ENCODE measurements at places on chromosomes 7 and 10.

DNA sequence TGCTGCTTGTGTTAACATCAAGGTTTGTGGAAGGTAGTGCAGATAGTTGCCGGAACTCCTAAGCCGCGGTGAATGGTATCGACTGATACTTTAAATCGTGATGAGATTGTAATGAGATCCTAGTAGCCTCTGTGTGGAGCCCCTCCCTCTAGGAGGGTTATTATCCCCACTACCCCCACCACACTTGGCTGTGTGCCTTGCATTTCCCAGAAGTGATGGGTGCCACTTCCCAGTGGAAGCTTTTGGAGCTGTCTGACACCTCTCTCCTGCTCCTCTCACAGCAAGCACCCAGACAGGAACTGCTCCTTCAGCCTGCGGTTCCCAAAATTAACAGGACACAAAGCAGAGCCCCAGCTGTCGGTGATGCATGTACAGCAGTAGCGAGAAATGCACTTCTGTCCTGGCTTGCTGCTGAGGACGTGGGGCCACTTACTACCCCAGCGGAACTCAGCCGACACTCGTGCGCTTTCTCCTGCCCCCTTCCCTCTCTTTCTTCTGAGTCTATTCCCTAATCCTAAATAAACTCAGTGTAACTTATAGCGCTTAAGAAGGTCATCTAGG, 52.5 kb downstream of the PRKAG2 start:
- DNase-seq: no peak

DNA sequence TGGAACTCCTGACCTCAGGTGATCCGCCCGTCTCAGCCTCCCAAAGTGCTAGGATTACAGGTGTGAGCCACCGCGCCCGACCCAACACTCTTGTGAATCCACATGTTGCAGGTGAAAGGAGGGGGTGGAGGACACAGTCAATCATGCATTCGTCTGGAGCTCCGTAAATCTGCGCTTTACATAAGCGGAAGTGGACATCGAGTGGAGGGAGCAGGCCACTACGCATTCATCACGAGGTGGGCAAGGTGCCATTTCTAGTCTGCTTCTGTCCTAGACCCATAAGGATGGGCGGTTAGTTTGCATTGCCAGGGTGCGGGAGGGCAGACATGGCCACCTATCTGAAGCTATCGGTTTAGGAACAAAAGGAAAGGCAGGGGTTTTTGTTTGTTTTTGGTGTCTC, 225.2 kb upstream of the TCERG1L start:
- no peak for DNase-seq

GRCh38 chr7:1156782-1157535, 3.0 kb downstream of the ZFAND2A start:
- no peak for DNase-seq

DNA sequence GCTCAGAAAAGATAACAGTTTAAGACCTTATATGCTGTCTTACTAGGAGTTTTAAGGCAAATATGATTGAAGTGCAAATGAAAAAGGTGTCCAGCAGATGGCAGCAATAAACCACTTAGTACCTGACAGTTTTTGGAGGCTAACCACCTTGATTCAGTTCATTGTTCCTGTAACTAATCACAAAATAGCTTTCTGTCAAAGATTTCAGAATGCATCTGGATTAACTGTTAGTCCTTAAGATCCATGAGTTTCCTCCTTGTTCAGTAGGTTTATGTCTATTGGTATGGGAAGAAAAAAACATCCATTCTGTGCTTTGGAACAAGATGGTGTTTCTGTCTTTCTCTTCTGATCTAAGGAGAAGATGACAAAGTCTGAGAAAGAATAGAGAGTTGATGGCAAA, 46.6 kb downstream of the CCSER2 start:
- DNase-seq: peak; percentile 59

- no peak for DNase-seq
Observed at GRCh38 chr7:85065888-85066485, 120.9 kb downstream of the SEMA3D start.

- no peak for DNase-seq
Observed at GRCh38 chr7:1140476-1141104, 19.4 kb downstream of the ZFAND2A start.

DNA sequence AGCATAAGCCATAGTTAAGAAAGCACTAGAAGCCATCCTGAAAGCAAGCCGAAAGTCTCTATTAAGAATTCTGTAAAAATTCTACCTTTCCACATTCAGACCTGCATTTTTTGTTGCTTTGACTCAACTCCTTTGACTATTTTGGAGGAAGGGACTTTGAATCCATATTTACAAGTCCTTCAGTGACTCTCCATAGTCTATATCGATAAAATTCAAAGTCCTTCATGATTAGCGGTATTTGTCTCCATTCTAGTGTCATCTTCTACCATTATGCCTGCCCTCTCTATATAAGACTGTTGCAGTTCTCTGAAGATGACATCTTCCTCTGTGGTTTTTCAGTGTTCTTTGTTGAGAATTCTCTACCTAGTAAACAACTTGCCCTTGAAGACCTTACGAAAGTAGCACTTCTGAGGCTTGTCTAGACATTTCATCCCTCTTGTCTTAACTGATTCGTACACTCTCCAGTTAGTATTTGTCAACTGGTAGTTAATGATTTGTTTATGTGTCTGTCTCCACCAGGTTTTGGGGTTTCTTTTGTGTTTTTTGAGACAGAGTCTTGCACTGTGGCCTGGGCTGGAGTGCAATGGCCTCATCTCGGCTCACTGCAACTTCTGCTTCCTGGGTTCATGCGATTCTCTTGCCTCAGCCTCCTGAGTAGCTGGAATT, 1.7 kb downstream of the CCSER2 start:
- DNase-seq: no peak

DNA sequence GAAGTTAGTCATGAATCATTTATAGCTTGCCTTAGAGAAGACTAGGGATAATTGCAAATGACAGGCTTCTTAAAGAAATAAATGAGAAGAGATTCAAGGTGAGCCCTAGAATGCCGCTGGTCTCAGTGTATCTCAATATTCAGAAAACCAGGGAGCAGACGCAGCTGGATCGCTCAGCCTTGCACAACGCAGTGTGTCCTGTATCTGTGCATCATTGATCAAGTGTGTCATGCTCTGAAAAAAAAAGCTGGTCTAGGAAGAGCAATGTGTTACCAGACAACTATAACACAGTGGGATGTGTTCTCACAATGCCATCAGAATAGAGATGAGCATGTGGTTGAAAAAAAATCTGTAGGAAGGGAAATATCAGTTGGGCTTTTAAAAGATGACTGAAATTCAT, 230.1 kb downstream of the CALN1 start:
- DNase-seq: no peak

DNA sequence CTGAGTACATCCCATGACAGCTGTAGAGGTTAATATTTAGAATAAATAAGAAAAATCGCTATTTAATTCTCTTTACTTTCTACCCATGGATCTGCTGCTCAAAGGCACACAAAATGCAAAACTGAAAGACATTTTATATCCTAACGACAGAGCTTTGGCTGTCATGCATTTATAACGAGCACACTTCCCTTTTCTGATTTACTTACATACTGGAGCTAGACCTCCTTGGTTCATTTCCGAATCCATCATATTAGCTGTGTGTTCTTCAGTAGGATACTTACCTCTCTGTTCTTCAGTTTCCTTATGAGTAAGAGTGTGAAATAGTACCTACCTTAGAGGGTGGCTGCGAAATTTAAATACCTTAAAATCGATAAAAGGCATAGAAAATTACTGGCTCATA, 10.9 kb downstream of the CALCR start:
- DNase-seq: no peak

DNA sequence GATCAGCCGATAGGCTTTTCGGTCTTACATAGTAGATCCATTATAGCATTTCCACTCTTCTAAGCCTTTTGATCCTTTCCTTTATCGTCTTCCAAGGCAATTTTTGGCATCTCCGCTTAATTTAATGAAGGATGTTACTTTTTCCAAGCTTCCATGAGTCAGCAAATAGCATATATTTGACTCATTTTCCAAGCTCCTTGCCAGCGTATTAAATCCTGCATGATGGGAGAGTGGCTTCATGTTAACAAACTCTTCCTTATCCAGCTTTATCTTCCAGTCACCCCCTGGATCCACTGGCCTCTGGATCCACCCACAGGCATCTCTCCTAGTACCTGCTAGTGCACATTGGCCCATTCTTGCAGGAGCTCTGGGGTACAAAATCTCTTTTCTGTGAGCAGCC, 13.0 kb downstream of the OR9A2 start:
- no peak for DNase-seq

GRCh38 chr10:69483963-69484362, 32.7 kb downstream of the TSPAN15 start:
- DNase-seq: no peak

GRCh38 chr10:69481305-69481704, 30.0 kb downstream of the TSPAN15 start:
- DNase-seq: no peak

- no peak for DNase-seq
Observed at GRCh38 chr7:22772885-22773284, 45.9 kb downstream of the IL6 start.

DNA sequence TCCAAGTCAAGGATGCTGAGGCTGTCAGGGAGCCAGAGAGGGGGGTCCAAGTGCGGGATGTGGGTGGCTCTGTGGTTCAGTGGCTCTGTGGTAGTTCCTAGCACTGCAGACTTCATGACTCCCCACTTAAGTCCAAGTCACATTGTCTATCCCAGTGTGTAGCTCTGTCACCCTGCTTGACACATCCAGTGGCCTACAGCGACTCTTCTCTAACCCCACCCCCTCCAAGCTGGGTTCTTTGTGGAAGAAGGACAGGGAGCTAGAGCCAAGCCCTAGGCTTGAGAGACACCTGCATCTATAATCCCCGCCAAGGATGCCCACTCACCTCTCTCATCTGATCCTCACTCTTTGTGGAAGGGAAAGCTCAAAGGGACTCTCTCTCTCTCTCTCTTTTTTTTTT, 57.6 kb downstream of the ADCYAP1R1 start:
- no peak for DNase-seq

- peak; percentile 56 for DNase-seq
Observed at GRCh38 chr10:5949009-5949759, 28.2 kb downstream of the IL15RA start.

DNA sequence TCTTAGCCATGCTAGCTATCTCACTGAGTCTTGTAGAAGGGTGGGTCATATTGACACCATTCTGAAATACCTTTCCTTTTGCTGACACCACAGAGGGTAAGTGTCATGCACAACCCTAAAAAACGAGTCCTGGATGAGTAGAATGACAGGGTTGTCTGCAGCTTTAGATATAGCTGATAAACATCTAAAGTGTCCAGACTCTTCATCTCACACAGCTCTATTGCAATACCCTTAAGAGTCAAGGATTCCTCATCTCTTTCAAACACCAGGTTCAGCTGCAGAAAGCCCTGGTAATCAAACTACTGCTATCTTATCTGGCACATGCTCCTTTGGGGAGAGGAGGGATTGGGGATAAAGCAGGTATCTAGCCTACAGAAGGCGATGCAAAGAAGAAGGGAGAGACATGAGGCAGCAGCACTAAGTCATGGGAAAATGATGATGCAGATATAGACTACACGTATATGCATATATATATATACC, 127.0 kb downstream of the ANK3 start:
- no peak for DNase-seq

- DNase-seq: no peak
Observed at GRCh38 chr10:4125776-4126175, 340.8 kb upstream of the KLF6 start.

DNA sequence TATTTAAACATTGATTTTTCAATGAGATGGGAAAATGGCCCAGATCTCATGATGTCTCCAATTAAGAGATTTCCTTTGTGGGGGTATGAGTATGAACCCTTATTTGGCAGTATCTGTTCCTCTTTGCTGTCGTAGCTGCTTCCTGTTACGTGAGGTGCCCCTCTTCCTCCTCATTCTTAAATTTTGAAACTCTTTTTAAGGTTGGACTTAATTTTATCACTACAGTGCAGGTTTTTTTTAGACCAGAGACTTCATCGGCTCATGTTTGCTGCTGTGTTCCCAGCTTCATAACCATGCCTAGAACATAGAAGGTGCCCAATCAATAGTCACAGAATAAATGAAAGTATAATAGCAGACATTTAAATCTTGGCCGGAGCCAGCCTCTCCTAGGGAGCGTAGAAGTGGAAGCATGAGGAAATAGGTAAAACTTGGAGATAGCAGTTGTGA, 2.4 kb downstream of the MIOS start:
- no peak for DNase-seq

DNA sequence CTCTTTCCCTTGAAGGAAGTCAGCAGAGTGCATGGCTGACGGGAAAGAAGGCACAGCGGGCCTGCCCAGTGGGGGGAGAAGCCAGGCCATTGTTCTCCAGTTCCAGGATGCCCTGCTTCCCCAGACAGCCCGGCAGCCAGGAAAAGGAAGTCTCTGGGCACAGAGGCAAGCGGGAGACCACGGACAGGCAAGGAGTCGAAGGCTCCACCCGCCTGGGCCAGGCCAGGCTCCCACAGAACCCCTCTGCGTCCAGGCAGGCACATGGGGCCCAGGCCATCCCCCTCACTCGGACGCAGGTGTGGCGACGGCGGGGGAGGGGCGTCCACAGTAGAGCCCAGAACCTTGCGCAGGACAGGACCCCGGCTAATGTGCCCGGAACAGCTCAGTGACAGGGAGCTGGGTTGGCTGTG, 8.7 kb downstream of the GPR146 start:
- DNase-seq: no peak

DNA sequence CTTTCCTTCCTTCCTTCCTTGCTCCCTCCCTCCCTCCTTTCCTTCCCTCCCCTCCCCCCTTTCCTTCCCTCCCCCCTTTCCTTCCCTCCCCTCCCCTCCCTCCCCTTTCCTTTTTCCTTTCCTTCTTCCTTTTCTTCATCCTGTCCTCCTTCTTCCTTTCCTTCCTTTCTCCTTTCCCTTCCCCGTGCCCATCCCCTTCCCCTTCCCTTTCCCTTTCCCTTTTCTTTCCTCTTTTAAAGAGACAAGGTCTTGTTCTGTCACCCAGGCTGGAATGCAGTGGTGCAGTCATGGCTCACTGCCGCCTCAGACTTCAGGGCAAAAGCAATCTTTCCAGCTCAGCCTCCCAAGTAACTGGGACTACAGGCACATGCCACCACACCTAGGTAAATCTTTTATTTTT, 54.0 kb downstream of the KIF20B start:
- DNase-seq: no peak

DNA sequence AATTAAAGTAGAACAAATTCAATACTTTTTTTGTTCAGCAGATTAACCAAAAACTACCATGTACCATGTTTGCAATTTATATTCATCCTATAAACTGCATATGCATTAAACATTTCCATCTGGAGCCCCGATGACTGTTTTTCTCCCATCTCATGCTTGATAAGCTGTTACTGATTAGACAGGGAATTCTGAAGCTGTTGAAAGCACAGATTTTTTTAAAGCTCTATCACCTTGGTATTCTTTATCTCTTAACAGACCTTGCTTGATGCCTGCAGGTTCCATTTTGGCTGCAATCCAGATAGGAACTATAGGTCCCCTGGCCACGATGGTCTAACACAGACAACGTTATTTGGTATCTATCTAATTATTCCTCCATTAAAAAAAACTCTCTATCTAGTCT, 961.7 kb downstream of the CNTNAP2 start:
- no peak for DNase-seq

- DNase-seq: no peak
Observed at GRCh38 chr10:1142596-1142995, 86.4 kb downstream of the WDR37 start.
